Aorta (tissue), 5 donors: ENCODE measurements at places on chromosomes 2 and 18. TPM values are rescaled to one million over a fixed set of nuclear protein-coding genes. Genes with fewer than 3 reads are reported as not detected.

Gene CD8B
- polyA plus RNA-seq: not detected

Gene CD8B2
- polyA plus RNA-seq: not detected

Gene CXCR1
- polyA plus RNA-seq: 0.20 TPM

Gene VWC2L
- polyA plus RNA-seq: not detected

Gene NDC80
- 1.9 TPM for polyA plus RNA-seq

Gene M1AP
- polyA plus RNA-seq: not detected

Gene CHN1
- 29.8 TPM for polyA plus RNA-seq

Gene GDF7
- polyA plus RNA-seq: 15.6 TPM

Gene CPSF3
- 13.2 TPM for polyA plus RNA-seq

Gene GLB1L
- polyA plus RNA-seq: 2.7 TPM
